Left forelimb (tissue), 1 donor: ENCODE measurements at places on chromosomes 3 and 15.

DNA sequence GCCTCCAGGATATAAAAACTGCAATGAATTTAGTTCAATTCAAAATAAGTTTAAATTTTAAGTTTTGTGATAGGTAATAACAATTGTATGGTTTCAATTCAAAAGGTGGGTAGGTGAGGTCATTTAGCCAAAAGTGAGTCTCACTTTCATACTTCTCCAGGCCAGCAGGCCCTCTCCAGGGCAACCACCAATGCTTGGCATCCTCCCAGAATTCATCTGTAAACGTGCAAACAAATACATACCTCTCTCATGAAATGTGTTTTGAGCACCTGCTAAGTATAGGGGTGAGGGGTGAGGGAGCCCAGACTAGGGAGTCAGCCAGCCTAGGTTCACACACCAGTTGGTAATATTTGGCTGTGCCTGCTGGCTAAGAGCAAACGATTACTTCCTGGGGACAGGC is 22.0 kb upstream of the RBSN start:
- DNase-seq, result no peak

DNA sequence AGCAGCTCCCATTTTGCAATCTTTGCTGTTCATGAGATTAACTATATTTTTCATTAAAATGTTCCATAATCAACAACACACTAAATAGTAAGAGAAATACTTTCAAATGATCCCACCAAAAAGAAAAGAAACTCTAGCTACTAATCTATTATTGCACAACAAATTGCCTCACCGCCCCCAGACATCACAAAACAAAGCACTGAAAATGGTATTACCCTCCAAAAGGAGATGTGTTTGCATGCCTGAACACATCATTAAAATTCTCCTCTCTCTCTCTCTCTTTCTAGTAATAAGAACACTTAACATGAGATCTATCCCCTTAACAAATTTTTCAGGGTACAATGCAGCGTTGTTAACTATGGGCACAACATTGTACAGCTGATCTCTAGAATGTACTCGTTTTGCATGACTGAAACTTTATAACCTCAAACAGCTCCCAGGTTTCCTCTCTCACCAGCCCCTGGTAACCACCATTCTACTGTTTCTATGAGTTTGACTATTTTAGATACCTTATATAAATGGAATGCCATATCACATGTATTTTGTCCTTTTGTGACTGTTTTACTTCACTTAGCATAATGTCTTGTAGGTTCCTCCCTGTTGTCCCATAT is 33.1 kb downstream of the WNT5A start:
- DNase-seq, result no peak

- DNase-seq, result no peak
Observed at GRCh38 chr15:50993598-50993997, 85.1 kb downstream of the AP4E1 start.

GRCh38 chr3:174857301-174857700 is 1.8 kb upstream of the NAALADL2 start:
- no peak for DNase-seq
